Lower lobe of right lung (tissue), 2 donors: ENCODE measurements at places on chromosomes 12 and 14. TPM values are rescaled to one million over a fixed set of nuclear protein-coding genes. Genes with fewer than 3 reads are reported as not detected.

- peak; percentile 45 for DNase-seq
Observed at GRCh38 chr12:1922075-1922709, 3.7 kb upstream of the CACNA2D4 start.

DNA sequence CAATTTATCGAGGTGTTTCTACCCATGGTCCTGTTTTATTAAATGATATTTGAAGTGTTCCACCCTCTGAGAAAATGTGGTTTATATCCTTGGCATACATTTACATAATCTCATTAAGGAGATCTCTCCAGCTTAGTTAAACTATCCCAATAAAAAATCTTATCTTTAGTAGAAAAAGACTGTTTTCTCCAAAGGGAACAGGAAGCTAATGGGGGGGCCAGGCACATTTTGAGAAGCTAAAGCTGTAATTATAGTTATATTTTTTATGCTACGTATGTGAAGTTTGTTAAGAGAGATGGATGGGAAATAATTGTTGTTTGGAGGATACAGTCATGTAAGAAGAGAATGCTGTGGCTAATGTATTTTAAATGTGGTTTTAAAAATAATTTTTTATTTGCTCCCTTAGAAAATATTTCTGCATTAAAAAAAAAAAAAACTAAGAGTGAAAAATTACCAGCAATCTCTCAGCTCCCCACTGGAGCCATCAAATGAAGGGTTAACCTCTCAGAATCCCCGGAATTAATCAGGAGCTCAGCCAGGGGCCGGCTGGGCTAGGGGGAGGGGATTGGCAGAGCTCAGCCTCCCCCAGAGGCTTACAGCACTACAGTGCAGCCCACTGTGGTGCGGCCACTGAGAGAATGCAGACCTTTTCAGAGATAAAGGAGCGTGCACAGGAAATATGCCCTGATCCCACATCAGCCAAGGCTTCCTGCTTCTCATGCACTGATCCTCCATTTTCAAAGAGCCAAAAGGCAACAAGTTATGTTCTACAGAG is 185.8 kb downstream of the EGLN3 start:
- no peak for DNase-seq

The EXOC3L4 gene
- total RNA-seq = 3.6 TPM

DNA sequence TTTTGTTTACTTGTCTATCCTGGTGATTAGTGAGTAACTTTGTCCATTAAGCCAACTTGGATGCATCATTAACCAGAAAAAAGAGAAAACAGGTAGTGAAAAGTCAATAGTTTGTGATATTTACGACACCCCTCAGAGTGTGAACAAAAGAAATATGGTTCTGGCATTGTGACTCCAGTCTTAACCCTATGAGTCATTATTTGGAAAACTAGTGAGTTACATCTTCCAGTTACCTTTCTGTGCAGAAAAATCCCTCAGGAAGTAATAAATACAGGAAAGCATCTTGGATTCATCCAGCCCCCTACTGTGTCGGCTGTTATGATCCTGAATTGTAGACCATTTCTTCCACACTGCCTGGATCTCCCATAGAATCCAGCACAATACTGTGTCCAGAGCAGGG is 379.1 kb downstream of the GALC start:
- no peak for DNase-seq

DNA sequence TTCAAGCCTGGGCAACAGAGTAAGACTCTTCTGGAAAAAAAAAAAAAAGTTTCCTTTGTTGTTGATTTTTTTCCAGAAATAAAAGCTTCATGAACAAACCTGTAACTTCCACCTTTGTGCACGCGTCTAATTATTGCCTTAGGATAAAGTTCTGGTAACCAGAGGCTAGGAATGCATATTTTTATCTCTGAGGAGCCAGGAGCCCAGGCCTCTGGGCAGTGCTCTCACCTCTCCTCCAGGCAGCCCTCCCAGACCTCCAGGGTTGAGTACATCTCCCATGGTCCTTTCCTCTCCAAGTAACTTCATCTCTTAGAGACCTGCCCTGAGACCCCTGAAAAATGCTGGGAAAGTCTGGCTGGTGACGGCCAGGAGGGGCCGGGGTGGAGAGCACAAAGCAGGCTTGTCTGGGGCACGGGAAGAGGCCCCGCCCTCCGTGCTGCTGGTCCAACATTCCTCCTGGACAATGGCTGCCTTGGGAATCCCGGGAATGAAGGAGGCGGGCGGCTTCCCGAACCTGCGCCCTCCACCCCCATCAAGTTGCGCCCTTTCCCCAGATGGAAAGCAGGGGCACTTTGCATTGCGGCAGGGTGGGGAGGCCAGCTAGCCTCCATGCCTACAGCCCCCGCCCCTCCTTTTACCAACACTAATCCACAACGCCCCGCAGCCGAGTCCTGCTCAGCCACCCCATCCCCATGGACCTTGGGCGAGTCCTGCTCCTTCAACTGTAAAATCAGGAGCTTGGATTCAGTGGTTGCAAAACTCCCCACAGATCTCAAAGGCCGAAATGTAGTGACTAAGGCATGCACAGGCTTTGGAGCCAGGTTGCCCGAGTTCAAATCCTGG is 7.3 kb upstream of the FIGNL2 start:
- no peak for DNase-seq

The FOXA1 gene
- 30.5 TPM for total RNA-seq
